SK-N-SH (cell line): ENCODE measurements at places on chromosomes 13 and 19. TPM values are rescaled to one million over a fixed set of nuclear protein-coding genes. Genes with fewer than 3 reads are reported as not detected.
A peak's percentile ranks its signal among the peaks of the same experiment; 100 is the strongest.

GRCh38 chr13:90740099-90740498 is 607.4 kb upstream of the MIR17HG start:
- no peak for DNase-seq

DNA sequence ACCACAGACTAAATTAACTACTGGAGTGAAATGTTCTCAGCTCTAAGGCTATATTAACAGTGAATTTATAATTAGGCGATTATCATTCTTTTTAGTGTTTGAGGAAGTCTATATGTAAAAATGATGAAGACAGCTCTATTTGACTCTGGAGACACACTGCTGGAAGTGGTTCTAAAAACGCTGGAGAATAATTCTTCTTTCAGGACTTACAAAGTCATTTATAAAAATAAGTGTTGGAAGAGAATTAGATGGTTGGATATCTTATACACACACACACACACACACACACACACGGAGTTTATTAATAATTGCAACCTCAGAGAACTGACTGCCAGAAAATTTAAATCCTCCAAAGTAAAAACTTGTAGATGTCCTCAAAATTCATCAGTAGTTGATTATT is 1171.3 kb downstream of the EFNB2 start:
- no peak for DNase-seq

DNA sequence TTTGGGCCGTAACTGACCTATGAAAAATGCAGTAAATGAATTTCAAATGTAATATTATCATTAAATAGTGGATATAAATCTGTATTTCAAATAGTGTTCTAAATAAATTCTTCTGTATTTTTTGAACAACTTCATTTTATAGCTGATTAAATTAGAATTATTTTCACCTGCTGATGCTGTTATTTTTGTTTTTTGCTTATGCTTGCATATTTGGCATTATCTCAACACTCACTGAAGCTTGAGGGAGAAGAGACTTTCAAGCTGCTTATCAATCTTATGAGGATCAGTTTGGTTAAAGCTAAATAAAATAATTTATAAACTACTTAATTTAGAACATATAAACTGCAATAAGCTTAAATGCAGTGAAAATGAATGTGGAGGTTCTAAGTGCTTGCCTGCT is 251.3 kb upstream of the PCDH9 start:
- no peak for DNase-seq

DNA sequence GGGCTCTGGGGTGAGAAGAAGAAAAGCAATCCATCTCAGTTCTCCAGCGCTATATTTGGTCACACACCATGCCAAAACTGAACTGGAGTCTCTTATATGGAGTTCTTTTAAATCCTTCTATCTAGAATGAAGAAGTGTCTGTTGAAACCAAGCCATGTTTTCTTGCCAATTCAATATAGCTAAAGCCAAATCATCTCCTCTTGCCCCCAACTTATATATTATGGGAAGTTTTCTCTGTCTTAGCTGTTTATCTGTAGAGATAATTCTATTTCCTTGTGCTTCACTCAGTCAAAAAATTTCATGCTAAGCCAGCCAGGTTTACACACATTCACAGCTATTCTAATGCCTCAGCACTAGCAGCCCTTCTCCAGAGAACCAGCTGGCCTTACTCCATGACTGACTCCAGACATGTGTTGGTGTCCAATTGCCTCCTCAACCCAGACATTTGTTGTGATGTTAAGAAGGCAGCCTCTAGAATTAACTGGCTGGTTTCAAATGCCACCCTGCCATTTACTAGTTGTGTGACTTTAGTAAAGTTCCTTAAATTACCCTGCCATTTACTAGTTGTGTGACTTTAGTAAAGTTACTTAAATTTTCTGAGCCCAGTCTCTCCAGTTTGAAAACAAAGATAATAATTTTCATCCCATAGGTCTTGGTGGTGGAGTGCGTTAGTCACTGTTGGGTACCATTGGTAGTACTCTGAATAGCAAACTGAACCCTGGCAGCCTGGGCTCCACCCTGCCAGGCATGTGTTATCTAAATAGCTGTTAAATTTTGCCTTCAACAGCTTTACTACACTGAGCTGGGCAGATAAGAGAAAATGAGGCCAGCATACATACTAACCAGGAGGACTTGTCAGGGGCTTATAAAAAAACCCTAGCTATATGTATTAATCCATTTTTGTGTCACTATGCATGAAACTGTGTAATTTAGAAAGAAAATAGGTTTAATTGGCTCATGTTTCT is 525.1 kb downstream of the LMO7 start:
- DNase-seq = no peak

SPTBN4 gene
- polyA plus RNA-seq = 2.8 and 3.1 TPM in 2 replicates

GRCh38 chr19:20273951-20274570 is 107.0 kb downstream of the ZNF486 start:
- DNase-seq = no peak

GRCh38 chr19:9251236-9251635 is 506 bp downstream of the OR7E24 start:
- no peak for DNase-seq

PNKP gene
- 45.5 and 52.0 TPM in 2 replicates for polyA plus RNA-seq

GRCh38 chr13:42717176-42717575 is 64.2 kb upstream of the FAM216B start:
- no peak for DNase-seq

DNA sequence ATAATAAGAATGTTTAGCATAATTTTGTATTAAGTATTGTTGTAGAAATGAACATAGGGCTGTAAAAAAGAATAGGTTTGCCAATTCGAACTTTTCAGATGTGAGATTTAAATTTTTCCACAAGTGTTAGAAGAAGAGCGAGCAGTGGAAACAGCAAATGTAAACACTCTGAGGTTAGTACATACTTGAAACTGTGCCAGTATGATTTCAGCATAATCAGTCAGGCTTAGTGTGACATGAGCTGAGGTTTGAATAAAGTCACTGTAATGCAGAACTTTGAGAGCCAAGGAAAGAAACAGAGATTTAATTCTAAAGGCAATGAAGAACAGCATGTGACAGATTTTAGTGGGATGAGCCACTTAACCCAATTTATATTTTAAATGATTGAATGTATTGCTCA is 2166.4 kb downstream of the PCDH9 start:
- DNase-seq = no peak

PLPP2 gene
- polyA plus RNA-seq = 27.3 and 33.6 TPM in 2 replicates

DNA sequence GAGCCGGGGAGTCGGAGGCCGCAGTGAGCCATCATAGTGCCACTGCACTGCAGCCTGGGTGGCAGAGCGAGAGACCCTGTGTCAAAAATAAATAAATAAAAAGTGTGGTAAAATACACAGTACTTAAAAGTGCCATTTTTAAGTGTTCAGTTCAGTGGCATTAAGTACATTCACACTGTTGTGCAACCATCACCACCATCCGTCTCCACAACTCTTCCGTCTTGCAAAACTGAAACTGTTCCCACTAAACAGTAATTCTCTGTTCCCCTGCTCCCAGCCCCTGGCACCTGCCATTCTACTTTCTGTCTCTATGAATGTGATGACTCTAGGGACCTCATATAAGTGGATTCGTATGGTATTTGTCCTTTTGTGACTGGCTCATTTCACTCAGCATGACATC is 13.3 kb downstream of the SLC25A42 start:
- no peak for DNase-seq

ZFP28 gene
- 3.5 and 4.9 TPM in 2 replicates for polyA plus RNA-seq

DPF1 gene
- 4.3 and 4.8 TPM in 2 replicates for polyA plus RNA-seq

ZNF497 gene
- polyA plus RNA-seq = 1.0 and 1.1 TPM in 2 replicates

GRCh38 chr13:104442536-104442935 is 1376.3 kb upstream of the SLC10A2 start:
- no peak for DNase-seq

- DNase-seq = no peak
These were observed 8.3 kb downstream of the COL4A1 start for GRCh38 chr13:110298505-110299282.

MYH14 gene
- 0.02 TPM in 1 of 2 replicates, not detected in the other for polyA plus RNA-seq

DNA sequence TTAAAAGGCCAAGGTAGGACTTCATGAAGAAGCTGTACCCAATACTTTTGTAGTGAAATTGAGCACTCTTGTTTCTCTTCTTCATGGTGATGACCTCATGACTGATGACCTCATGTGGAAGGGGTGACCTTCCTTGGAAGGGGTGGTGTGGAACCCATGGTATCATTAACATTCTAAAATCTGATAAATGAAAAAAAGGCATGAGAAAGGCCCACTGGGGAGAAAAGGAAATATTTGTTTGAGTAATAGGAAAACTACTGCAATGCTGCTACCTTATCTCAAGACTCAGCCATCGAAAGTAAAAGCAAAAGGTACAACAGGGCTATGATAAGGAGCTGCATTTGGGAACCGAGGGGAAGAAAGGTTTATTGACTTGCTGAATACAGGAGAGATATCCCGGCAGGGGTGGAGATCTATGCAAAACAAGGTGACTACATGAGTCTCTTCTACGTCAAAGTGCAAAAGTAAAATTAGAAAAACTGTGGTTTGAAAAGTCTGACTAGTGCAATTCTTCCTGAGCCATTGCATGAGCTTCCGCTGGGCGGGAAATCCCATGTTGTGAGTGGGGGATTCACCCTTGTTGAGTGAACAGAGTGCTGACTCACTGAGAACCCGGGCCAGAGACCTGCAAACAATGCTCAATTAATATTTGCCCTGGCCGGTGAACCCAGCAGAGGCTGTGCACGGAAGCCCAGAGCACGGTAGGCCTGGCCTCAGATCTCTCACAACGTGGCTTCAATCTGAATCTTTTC is 138.9 kb upstream of the RFC3 start:
- DNase-seq = no peak

GRCh38 chr13:49627831-49628652 is at the start of gene ARL11:
Gene ARL11, plus strand, starts transcription at chr13:49628507. Its CDS starts 1,941 bp downstream, at chr13:49630448.
- DNase-seq = no peak

DNA sequence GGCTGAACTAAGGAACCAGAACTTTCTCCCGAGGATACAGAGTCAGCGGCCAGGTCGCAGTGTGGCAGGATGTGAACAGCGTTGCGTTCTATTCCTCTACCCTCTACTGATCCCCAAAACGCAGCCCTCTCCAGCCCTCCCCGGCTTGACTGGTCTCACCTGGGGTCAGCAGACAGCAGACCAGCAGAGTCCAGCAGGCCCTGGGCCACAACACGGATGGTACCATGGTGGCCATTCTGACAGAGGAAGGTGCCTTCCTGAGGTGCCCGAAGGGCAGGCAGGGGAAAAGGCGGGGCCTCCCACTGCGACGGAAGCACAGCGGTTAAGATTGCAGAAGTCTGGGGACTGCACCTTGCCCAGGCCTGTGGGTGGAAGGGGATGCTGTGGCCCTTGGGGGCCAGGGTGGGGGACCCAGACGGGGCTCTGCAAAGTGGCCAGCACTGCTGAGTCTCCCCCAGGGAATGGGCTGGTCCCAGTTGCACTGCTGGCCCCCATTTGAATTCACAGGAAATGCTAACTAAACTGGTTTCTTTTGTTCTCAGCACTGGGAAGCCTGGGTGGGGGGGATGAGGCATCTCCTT is at the start of gene ICAM3:
TSS of gene ICAM3 (minus strand) at position 245 of the 581 bp plus-strand sequence. CDS start at position 235, 10 bp downstream.
- no peak for DNase-seq

DNA sequence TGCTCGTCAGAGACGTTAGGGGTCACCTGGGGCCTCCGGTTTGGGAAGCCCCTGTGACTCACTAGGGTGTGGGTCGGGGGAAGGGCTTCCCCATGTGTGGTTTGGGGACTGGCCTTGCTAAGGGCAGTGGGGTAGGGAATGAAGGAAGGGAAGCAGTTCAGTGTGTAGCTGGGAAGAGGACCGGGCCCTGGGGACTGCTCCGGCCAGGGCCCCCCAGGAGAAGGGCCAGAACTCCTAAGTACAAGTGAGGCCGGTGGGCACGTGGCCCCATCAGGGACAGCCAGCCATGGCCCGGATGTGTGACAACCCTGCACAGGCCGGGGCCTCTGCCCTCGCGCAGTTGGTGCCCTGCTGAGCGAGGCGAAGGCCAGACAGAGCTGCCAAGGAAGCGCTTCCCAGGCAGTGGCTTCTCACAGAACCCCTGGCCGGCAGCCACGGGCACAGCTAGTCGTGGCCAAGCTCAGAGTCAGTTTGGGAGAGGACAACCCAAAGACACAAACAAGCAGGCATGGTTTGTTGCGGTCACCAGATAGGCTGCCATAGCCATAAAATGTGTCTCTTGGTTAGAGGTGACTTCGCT is 25.7 kb downstream of the TEX29 start:
- no peak for DNase-seq

GRCh38 chr19:15074371-15074770 is 7.6 kb upstream of the OR1I1 start:
- no peak for DNase-seq

ZNF324B gene
- 2.9 and 3.8 TPM in 2 replicates for polyA plus RNA-seq

DNA sequence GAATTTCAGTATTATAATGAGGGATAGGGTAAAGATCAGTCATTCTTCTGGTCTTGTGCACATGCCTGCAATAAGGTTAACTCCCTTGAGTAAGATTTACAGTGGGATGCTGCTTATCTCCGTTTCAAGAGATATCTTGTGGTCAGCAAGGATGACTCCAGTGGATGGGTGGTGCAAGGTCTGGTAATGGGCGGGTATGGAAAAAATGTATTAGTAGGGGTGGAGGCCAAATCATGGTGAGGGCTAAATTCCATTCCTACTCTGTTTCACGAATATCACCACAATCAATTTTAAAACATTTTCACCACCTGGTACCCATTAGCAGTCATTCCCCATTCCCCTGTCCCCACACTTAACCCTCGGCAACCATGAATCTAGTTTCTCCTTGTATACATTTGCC is 40.6 kb downstream of the CCDC122 start:
- DNase-seq = no peak

GRCh38 chr19:17886515-17886914 is 14.8 kb downstream of the SLC5A5 start:
- DNase-seq = no peak

DNA sequence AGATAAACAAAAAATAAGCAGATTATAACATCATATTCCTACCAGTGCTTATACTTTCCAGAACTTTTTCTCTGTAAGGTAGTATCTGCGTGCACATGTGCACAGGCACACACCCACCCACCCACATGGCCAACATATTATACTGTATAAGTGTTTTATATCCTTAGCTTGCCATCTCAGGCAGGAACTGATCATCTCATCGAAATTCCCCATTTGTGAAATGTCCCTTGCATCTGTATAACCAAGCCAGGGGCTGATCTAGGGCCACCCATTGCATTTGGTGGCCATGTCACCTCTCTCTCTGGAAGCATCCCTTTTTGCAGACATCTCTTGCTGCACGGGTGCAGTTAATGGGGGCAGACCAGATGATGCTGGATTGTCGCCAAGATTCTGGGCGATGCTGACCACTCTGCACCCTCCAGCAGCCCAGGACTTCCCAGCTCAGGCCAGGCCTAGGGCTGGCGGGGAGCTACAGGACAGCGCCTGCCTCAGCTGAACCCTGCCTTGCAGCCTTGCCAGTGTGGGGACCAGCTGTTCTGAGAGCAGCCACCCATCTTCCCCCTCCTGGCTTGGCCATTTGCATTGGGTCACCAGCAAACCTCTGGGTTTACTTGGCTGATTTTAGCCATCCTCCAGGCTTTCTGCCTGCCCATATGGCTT is 95.9 kb downstream of the SLC7A1 start:
- peak; percentile 89 for DNase-seq

DNA sequence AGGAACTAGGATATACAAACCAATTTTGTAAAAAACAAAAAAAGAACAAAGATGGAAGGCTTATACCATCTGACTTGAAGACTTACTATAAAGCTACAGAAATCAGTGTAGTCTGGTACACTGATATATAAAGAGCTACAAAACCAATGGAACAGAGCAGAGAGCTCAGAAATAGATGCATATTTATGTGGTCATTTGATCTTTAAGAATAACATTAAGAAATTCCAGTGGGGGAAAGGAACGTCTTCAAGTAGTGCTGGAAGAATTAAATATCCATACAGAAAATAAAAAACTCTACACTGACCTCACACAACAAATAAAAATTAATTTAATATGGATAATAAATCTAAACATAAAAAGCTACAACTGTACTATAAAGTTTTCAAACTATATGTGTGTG is 317.0 kb downstream of the ENOX1 start:
- no peak for DNase-seq
